ENCODE measurements at places on chromosomes 12 and 14.

DNA sequence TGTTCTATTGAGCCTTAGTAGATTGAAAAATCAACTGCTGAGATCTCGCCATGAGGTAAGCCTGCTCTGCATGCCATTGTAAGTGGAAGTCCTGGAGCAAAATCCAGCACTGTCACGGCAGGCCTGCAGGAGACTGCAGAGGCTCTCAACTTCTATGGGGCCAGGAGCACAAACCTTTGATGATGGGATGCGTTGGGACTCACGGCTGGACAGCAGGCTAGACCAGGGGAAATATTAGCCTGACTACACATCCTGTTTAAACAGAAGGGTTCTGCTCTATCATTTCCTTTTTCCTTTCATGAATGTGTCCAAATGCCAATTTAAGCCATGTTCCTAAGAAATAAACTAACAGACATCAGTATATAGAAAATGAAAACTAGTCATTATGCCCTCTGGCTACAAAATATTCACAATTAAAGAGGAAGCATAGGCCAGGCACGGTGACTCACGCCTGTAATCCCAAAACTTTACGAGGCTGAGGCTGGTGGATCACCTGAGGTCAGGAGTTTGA, 33.9 kb upstream of the RASSF8 start:
- no peak for DNase-seq

DNA sequence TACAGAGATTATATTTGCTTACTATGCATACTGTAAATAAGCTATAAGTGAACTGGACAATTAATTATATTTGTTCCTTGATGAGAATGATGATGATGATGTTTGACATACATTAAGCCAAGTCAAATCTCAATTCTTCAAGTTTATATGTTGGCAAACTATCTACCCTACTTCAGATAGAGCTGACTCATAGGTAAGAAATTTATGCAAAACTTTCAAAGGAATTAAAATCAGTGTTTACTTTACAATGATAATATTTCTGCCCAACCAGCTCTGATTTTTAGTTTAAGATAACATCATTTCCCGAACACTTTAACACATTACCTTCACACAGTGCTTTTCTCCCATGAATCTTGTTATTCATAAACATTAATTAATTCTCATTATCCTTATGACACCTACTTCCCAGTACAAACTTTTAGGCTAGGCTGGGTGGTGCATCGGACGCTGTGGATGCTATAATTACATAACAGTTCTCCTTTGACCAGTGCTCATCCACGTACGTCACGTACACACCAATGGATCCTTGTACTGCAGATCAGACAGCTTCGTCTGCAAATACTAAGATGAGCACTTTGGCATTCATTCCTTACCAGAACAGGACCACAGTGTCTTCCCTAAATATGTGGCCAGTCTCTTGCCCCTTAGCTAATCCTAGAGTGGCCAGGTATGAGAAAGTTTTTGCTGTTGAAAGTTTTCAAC, 18.3 kb downstream of the BMP4 start:
- DNase-seq = no peak

GRCh38 chr12:527241-527640, 67.5 kb downstream of the B4GALNT3 start:
- no peak for DNase-seq

GRCh38 chr14:35929186-35929585, 103.0 kb downstream of the BRMS1L start:
- DNase-seq = no peak

DNA sequence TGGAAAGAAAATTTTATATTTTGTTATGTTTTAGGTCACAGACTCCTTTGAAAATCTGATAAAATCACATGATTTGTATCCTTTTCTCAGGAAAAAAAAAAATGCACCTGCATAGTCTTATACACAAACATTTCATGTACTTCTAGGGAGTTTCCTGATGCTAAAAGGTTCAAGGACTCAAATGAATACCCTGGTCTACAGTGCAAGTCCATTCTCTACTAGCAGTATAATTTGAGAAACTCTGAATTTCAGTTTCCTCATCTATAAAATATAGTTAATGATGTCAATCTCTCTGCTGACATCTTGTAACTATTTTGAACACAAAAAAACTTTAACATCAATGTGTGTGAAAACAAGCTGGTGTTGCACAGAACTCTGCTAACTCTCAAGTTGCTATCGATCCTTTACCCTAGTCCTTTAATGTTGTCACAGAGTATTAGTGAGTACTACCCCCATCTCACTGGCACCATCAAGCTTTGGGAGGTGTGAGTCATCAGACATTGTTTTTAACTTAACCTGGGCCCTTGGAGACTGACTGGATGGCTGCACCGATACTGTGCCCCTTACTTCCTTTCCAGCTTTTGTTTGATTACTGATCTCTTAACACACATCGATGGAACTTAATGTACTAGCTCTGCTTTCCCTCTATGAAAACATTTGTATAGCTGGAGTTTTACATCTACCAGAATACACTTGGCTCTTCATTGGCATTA, 251.9 kb upstream of the SOX5 start:
- no peak for DNase-seq

DNA sequence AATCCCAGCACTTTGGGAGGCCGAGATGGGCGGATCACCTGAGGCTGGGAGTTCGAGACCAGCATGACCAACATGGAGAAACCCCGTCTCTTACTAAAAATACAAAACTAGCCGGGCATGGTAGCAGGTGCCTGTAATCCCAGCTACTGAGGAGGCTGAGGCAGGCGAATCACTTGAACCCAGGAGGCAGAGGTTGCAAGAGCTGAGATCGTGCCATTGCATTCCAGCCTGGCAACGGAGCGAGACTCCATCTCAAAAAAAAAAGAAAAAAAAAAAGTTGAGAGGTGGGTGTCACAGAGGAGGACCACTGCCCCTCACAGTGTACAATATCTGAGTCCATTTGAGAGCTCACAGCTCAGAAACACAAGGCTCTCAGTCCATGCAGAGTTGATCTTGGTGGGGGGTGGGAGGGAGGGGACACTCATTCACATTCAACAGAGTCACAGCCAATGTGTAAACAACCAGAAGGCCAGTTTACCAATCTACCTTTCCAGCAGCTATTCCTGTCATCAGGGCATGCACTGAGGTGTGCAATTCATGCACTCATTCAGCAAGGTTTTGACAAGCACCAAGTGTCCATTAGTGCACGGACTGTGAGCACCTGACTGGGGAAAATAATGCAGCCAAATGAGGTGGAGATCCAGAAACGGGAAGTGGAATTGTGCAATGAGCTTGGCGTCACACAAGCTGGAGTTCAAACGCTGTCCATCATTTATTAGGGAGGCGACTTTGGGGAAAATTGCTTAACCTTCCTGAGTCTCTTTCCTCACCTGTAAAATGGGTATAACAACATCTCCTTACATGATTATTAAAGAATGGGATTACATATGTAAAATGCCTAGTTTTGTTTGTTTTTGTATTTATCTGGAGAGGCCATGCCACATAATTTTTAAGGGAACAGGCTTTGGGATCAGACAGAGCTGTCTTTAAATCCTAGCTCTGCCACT, 4.4 kb upstream of the EIF5 start:
- no peak for DNase-seq

DNA sequence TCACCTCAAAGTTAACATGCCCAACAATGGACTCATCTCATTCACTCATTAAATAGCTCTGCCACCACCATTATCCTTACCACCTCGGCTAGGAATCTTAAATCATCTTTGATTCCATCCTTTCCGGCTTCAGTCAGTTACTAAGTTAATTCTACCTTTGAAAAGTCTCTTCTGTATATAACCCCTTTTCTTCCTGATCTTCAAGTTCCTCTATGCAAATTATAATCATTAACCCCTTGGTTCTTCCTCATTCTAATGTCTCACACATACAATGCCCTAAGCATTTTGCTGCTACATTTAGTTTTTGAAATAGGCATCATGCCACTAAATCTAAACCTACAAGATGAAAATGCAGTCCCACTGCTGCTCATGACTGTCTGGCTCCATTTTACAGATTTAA, 51.6 kb downstream of the ATP2B1 start:
- no peak for DNase-seq

DNA sequence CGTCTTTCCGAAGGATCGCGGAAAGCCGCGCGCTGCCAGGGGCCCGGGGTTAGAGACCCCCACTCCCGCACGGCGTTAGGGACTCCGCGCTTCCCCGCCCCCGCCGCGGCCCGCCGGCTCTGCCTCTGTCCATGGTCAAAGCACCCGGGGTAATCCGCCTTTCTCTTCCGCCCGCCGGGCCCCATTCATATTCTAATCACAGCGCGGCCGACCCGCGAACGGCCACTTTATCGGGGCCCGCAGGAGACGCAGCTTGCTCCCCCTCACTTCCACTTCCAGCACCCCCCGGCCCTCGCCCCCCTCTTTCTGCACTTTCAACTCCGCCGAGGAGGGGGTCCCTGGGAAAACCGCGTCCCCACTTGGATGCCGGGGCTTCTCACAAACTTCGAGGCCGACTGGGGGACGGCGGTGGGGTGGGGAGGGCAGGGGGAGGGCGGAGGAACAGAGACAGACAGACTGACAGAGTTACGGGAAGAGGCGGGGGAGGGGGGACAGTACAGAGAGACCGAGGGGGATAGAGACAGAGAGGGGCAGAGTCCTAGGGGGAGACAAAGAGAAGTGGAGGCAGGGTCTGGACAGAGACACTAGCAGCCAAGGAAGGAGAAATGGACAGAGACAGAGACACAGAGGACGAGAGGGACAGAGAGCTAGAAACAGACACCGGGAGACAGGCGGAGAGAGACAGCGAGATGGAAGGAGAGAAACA, 1.1 kb upstream of the RFX4 start:
- no peak for DNase-seq

GRCh38 chr12:51823875-51824565, 24.5 kb downstream of the FIGNL2 start:
- no peak for DNase-seq

GRCh38 chr12:113889076-113889475, 77.0 kb downstream of the RBM19 start:
- DNase-seq = no peak

DNA sequence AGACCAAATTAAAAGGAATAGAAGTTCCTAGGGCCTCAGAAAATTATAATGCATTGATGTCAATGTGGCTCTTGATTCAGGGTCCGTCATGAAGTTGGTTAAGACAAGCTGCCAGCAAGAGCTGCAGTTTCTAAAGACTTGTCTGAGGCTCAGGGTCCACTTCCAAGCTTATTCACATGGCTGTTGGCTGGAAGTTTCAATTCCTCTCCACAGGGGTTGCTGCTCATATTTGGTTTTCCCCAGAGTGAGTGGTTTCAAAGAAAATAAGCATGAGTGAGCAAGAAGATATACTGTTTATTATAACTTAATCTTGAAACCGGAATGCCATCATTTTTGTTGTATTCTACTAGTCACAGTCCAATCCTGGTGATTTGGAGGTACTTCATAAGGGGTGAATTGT, 1247.4 kb downstream of the LRFN5 start:
- no peak for DNase-seq

GRCh38 chr12:101854747-101855146, 22.6 kb upstream of the DRAM1 start:
- no peak for DNase-seq

DNA sequence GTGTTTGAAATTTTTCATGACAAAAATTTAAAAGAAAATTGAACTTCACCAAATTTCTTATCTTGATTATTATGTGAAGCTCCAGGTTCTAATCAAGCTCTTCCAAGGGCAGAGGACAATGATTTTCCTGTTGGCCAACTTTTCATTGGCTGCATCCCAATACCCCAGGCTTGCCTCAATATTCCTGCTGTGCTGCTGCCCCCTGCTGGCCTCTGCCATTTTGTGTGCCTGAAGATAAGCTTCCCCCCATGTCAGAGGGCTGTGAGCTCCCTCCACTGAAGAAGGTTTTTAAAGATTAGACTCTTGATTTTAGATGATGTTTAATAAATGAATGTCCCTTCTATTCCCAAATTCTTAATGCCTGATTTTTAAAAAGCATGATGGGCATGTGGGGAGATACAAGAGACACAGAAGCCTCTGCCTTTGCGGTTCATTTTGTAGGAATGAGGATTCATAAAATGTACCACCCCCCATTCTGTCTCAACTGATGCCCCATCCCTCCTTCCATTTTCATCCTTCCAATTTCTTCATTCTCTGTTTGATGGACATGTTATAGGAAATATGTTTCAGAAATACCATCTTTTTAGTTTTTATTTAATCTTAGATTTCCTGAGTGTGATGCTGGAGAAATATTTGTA, 76.7 kb upstream of the RGS6 start:
- DNase-seq = no peak

DNA sequence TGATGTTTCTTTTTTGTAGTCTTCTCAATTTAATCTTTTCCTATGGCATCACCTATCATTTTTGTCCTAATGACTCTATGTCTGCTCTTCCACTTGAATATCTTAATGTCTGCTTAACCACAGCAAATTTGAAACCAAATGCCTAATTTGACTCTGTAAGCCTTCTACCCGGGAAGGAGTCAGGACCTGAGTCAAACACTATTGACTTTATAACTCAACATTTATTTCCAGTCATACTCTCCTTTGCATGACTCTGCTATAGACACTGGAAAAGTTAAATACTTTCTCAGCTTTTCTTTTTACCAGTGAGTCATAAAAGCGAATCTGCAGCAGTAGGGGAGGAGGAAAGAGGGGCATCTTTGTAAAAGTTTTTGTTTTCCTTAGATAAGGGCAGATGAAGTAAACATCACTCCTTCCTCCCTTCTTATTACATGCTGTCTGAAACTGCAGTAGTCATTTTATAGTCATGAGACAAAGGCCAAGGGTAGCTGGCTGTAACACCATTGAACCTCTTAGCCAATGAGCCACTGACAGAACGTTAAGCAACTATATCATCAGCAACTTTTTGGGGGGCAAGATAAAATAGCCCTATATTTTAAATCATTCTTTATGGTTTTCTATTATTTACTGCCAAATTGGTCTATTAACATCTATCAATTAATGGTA, 179.3 kb downstream of the MIPOL1 start:
- DNase-seq = no peak

DNA sequence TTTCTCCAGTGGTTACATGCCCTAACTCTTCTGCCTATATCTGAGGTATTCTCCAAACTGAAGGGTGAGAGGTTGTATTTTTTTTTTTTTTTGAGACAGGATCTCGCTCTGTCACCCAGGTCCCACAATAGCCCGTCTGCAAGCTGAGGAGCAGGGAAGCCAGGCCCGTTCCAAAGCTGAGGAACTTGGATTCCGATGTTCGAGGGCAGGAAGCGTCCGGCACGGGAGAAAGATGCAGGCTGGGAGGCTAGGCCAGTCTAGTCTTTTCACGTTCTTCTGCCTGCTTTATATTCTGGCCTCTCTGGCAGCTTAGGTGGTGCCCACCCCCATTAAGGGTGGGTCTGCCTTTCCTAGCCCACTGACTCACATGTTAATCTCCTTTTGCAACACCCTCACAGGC, 67.0 kb upstream of the DYNC1H1 start:
- no peak for DNase-seq

GRCh38 chr12:62848418-62848817, 86.5 kb downstream of the PPM1H start:
- no peak for DNase-seq

DNA sequence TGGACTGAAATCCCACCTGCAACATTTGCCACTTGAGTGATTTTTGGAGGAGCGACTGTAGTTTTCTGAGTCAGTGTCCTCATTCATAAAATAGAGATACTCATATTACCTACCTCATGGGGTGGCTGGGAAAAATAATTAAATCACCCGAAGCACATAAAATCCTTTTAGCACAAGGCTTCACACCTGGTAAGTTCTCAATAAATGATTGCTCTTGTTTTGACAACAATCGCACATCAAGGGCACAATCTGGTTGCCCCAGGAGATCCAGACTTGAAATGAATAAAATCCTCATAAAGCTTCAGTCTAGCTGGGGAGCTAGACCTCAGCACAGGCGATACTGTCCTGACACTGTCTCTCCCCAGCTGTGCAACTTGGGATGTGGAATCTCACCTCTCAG, 76.0 kb upstream of the CCDC60 start:
- no peak for DNase-seq

- DNase-seq = no peak
These were observed 28.6 kb upstream of the ADAMTS20 start for GRCh38 chr12:43580601-43581000.

All from stimulated activated CD4-positive, alpha-beta T cell treated with anti-CD3 and anti-CD28 coated beads, TNF-alpha, amount 100 ng/mL, for 1 hour (primary cell).